ENCODE measurements at places on chromosomes 4 and X.

- DNase-seq: no peak
Observed at GRCh38 chr4:158535130-158535614, 13.5 kb downstream of the RXFP1 start.

- no peak for DNase-seq
Observed at GRCh38 chr4:123562994-123563750, 166.6 kb downstream of the SPRY1 start.

GRCh38 chr4:115325836-115326235 lies 212.4 kb upstream of the NDST4 start:
- DNase-seq: no peak

DNA sequence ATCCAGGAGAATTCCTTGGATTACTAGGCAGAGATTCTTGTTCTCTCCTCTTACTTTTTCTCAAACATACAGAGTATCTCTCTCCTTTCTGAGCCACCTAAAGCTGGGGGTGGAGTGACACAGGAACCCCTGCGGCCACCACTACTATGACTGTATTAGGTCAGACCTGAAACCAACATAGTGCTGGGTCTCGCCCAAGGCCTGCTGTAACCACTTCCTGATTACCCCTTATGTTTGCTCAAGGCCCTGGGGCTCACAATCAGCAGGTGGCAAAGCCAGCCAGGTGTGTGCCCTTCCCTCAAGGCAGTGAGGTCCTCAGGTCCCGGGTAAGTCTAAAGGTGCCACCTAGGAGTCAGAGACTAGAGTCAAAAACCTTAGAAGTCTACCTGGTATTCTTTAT lies 166.4 kb downstream of the PARM1 start:
- DNase-seq: no peak

DNA sequence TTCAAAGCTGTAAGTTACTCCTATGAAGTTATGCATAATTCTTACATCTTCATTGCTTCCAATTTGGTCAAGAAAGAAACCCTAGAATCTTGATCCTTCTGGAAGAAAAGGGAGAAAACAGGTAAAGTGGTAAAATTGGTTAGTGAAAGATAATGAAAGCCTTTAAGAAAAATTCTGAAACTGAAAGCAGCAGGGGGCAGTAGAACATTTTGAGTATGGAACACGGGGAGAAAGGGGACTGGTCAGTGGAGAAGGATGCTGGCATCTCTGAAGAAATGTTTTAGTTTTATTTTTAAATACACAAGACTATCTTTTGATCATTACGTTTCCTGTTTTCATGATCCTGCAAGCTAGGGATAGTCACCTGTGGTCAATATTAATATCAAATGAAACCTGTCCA lies 54.3 kb downstream of the SLIT2 start:
- no peak for DNase-seq

Measured in GM12891 (cell line).